ENCODE measurements at places on chromosomes 6 and 20.

- no peaks in the 10 kb centered on the region for H3K4me1 ChIP-seq
- H3K27ac ChIP-seq, result no peak overlapping the region
- no peak overlapping the region for H3K4me3 ChIP-seq
- H3K36me3 ChIP-seq, result peaks cover 4% of the 10 kb centered on the region
Measured at GRCh38 chr6:35552285-35552917, 39.7 kb upstream of the TULP1 start.

GRCh38 chr6:45154679-45155078 is 173.5 kb upstream of the RUNX2 start:
- no peaks in the 10 kb centered on the region for H3K36me3 ChIP-seq
- no peaks in the 10 kb centered on the region for H3K4me1 ChIP-seq
- no peak for DNase-seq
- H3K4me3 ChIP-seq, result no peak overlapping the region
- no peaks in the 10 kb centered on the region for H3K27me3 ChIP-seq
- H3K27ac ChIP-seq, result no peak overlapping the region

- no peak overlapping the region for H3K27ac ChIP-seq
- H3K4me3 ChIP-seq, result no peak overlapping the region
Measured at GRCh38 chr20:1177680-1178079, 7.1 kb downstream of the TMEM74B start.

DNA sequence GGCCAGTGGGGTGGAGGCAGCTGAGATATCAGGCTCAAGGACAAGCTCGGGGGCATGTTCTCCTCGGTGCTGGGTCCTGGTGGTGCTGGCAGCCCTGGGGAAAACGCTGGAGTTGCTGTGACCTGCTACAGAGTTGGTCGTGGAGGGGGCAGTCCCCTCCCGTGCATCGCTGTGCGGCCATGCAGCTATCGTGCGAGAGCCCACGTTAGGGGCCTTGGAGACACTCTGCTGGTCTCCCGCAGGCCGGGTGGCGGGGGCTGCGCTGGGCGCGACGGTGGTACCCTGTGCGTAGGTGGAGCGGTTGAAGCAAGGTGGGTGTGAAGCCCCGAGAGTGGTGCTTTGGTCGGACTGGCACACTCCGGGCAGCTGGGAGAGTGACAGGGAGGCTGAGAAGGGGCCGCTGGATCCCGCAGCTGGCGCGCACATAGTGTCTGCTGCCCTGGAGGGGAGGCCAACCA is 12.0 kb downstream of the LRRN4 start:
- no peak overlapping the region for H3K4me3 ChIP-seq
- no peaks in the 10 kb centered on the region for H3K27me3 ChIP-seq
- peaks cover 4% of the 10 kb centered on the region for H3K36me3 ChIP-seq
- no peak for DNase-seq

GRCh38 chr6:11788043-11788442 is 9.4 kb upstream of the ADTRP start:
- H3K4me3 ChIP-seq, result no peak overlapping the region
- no peak overlapping the region for H3K27ac ChIP-seq
- no peaks in the 10 kb centered on the region for H3K27me3 ChIP-seq
- peaks cover 5% of the 10 kb centered on the region for H3K36me3 ChIP-seq

- peaks cover 18% of the 10 kb centered on the region for H3K36me3 ChIP-seq
- DNase-seq, result no peak
- H3K27ac ChIP-seq, result no peak overlapping the region
- H3K4me1 ChIP-seq, result no peaks in the 10 kb centered on the region
- no peaks in the 10 kb centered on the region for H3K27me3 ChIP-seq
- H3K4me3 ChIP-seq, result no peak overlapping the region
Measured at GRCh38 chr20:34579191-34579978, 20.9 kb downstream of the MAP1LC3A start.

DNA sequence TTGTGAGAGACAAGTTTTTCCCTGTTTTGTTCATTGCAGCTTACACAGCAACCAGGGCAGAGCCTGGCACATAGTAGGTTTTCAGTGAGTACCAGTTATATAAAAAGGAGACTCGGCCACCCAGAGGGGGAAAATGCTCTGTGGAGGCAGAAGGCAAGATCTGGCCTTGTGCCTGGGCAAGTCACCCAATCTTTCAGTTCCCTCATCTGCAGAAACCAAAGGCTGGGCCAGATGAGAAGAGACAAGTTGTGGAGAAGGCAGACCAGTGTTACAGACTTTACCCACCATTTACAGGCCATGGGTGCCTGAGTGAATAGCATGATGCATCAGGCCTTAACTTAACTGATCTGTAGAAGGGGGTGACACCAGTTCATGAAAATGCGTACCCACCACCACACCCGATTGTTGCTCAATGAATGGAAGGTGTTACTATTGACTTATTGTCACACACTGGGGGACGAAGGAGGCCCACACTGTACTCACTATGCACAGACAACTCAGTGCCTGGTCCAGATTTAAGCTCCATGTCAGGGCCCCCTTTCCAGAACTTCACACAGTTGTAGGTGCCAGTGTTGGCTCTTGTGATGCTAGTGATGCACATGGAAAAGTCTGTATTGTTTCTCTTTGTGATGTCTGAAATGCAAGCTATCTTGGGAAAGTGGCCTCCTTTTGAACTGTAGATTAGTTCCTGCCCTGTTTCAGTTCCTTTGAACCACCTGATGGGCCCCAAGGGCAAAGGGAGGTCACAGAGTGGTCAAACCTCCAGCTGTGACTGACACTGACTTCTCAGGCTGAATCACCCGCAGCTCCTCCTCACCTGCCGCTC is 64.3 kb upstream of the SIRPG start:
- peak; percentile 93 for DNase-seq
- peaks cover 12% of the 10 kb centered on the region for H3K27me3 ChIP-seq
- peaks cover 19% of the 10 kb centered on the region for H3K4me1 ChIP-seq
- H3K27ac ChIP-seq, result no peak overlapping the region
- H3K4me3 ChIP-seq, result peak overlapping the region; percentile 26
